ENCODE measurements at places on chromosomes 6 and 20.

- no peak for DNase-seq
Measured at GRCh38 chr20:24665741-24666191, 196.3 kb downstream of the SYNDIG1 start.

DNA sequence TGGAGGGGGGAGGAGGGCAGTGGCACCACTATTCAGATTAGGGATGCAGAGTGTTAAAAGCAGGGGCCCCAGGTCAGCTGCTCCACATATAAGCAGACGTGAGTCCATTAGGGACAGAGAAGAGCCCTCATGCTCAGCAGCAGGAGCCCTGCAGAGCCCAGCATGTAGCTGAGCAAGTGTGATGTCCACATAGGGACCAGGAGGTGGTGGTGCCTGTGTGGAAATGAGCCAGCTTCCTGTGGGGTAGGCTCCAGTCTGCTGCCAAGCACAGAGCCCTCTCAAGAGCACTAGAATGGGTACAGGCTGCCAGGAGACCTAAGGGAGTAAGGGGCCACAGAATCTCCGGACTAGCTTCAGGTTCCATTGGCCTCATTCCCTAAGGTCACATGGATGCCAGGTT lies 57.9 kb upstream of the MLN start:
- no peak for DNase-seq

DNA sequence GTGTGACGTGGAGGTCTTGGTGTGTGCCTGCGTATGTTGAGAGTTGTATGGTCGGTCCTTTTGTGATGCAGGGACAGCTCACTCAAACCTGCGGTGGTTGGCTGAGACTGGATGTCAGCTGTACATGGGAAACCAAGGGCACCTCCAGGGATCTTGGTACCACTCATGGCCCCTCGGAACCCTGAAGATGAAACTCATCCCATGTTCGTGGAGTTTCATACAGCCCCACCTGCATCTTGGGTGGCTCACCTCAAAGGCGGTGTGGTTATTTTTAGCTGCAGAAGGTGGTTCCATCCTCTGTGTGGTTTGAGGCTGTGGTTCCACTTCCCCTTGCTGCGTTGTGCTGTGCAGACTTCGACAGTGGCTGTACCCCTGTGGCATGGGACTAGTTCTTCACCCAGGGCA lies 52.6 kb upstream of the SLC22A1 start:
- no peak for DNase-seq

DNA sequence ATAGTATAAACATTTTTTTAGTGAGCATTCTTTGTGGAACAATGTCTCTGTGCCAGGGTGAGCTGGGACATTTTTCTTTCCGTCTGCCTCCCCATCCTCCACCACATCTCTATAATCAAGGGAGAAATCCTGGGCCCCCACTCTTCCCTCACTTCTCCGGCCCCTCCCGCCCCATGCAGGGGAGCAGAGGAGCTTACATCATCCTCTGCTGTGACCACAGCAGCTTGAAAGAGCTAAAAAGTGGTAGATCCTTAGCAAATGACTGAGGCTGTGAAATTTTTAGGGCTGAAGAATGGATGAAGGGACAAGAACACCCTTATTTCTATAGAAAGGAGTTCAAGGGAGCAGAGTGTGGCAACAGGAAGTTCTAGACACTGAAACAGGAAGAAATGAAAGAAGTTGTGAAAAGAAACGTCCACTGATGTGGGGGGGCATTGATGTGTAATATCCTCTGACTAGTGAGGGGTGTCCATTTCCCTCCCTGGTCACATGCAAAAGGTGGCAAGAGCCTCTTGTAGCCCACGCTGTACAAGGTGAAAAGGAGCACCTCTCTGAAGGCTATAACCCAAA lies 380.3 kb upstream of the JARID2 start:
- no peak for DNase-seq

DNA sequence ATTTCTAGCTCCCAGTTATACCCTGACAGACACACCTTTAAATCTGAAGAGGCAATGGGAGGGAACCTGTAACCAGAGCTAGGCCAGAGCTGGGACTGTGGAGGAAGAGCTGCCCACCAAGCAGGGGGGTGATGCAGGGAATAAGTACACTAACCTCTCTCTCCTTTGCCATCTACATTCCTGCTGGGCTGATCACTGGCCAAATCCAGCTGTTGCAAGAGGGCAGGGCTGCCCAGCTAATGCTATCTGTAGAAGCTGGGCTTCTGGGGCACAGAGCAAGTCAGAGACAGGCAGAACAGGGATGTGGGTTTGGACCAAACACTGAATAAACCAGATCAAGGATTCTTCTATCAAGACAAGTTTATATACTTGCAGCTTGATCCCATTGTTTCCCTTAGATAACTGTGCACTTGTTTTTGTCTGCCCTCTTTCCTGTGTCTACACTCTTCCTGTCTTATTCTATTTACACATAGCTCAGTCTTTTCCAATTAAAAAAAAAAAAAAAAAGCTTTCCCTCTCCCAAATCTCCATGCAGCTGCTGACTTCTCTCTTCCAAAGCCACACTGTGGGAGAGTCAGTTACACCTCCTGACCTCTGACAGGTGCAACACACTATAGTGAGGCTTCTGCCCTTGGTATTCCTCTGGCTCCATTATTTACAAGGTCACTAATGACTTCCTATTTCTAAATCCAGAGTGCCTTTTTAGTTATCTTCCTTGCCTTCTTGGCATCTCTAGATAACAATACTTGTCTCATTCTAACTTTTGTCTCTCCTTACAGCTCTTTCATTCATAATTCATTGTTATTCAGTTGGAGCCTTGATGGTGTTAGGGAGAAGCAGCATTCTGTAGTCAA lies 43.7 kb downstream of the TRIM38 start:
- no peak for DNase-seq

GRCh38 chr6:21381331-21381963 lies 212.1 kb upstream of the SOX4 start:
- DNase-seq: no peak

- no peak for DNase-seq
Measured at GRCh38 chr6:52115891-52116604, 28.6 kb upstream of the PKHD1 start.

GRCh38 chr20:25047766-25048165 lies 10.2 kb downstream of the ACSS1 start:
- DNase-seq: no peak

DNA sequence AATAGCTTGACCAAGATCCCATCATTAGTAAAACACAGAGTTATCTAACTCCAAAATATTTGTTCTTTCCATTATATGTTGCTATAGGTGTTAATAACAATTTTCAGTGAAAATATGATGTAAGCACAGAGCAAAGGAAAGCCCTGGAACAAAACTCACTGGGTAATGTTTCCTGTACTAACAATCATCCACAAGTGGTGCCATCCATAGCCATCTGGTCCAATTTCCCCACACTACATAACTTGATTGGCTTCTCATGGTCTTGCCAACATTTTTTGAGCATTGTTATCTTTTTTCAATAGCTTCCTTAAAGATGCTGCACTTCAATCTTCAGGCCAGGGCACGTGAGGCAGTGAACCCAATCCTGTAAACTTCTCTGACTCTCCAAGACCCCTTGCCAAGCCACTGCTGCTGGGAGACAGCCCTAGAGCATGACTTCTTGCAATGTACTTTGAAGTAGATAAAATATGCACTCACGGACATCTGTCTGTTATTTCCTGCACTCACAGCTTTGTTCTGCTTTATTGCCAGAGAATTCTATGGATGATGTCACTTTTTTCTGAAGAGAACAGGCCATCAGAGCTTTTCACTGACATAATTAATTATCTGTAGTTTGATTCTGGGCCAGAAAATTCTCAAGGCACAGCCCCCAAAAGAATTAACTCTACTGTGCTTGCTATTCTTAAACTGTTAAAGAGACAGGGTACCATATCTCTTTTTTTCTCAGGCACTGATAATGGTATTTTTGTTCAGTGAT lies 97.5 kb upstream of the TMEM30A start:
- DNase-seq: no peak

DNA sequence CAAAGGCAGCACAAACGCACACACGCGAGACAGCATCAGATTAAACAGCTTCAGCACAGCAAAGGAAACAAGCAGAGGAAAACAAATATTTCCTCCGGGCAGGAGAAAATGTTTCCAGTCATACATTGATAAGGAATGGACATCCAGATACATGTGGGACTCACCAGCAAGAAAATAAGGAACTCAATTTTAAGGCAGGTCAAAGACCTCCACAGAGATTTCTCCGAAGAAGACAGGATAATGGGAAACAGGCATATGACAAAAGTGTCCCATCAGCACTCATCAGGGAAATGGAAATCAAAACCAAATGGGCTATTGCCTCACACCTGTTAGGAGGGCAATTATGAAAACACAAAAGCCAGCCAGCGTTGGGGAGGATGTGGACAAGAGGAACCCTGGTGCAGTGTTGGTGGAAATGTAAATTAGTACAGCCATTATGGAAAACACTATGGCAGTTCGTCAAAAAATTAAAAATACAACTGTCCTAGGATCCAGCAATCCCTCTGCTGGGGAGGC lies 9.7 kb upstream of the SLCO4A1 start:
- no peak for DNase-seq

GRCh38 chr6:3319610-3320200 lies 61.0 kb downstream of the PSMG4 start:
- no peak for DNase-seq

DNA sequence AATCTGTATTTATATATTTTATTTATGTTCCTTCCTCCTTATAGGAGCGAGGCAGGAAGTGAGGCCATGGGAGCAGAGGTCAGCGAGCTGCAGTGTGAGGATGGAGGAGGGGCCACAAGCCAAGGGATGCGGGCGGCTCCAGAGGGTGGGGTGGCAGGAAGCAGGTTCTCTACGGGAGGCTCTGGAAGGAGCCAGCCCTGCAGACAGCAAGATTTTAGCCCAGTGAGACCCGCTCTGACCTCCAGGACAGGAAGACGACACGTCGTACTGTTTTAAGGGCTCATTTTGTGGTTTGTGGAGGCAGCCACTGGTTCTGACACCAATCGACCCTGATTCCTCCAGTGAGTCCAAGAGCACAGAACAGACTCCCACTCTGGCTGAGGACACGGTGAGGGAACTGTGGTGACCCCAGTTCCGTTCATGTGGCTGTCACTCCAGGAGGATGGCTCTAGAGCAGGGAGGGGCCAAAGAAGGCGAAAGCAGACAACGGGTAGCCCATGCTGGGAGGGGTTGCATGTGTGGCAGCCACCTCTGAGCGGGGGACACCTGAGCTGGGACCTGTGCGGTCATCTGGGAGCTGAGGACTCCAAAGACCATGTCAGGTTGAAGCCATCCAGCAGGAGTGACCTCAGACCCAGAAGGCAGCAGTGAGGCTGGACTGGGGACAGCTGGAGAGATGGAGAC lies 100.1 kb upstream of the BHLHE23 start:
- no peak for DNase-seq

DNA sequence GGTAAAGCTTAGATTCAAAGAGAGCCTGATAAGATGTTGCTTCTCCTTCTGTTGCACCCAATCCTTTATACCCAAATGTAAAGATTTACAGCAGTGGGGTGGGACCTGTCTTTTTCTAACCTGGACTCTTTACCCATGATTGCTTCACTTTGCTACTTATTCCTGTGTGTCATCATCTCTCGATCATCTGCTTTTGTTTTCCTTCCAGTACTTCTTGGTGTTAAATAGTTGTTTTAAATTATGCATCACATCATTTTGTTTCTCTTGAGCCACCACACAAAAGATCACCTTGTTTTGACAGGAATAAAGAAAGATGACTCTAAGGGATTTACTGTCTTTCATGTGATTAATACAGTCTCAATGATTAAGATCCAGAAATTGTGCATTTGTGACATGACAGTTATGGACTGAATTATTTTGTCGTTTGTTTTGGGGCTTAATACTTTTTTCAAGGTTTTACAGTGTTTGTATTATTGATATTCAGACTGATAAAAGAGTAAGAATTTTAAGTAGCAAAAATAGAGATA lies 123.1 kb downstream of the CDKAL1 start:
- no peak for DNase-seq

GRCh38 chr20:35502352-35502751 lies 27.1 kb downstream of the C20orf173 start:
- DNase-seq: no peak

GRCh38 chr6:26003102-26003694 lies 40.6 kb downstream of the TRIM38 start:
- peak; percentile 34 for DNase-seq

GRCh38 chr20:41428285-41428684 lies 61.7 kb upstream of the EMILIN3 start:
- no peak for DNase-seq

DNA sequence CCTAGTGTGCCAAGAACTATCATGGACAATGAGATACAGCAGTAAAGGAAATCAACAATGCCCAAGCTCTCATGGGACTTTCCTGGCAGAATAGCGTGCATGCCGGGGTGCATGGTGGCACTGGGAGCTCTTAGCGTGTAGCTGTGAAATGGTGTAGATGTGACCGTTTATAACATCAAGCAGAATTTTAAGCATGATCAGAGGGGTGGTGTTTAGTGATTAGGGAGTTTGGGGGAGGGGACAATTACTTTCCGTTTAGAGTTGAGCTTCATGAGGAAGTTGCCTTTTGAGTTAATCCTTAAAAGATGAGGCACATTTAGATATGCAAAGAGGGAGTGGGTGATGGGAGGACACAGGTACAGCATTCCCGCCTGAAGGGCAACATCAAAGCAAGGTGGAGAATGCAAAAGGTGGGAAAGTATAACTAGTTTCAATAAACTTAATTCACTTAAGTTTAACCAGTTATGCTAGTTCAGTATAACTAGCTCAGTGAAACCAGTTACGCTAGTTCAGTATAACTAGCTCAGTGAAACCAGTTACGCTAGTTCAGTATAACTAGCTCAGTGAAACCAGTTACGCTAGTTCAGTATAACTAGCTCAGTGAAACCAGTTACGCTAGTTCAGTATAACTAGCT lies 661.6 kb downstream of the QKI start:
- no peak for DNase-seq

GRCh38 chr20:23043376-23043775 lies 6.1 kb downstream of the THBD start:
- DNase-seq: no peak

- DNase-seq: no peak
Measured at GRCh38 chr20:41017448-41018042, 11.1 kb upstream of the TOP1 start.

GRCh38 chr20:23122796-23123655 lies 36.9 kb upstream of the CD93 start:
- DNase-seq: no peak

- DNase-seq: no peak
Measured at GRCh38 chr6:135087803-135088202, 33.2 kb upstream of the HBS1L start.

- no peak for DNase-seq
Measured at GRCh38 chr6:77403424-77403823, 59.9 kb downstream of the HTR1B start.

DNA sequence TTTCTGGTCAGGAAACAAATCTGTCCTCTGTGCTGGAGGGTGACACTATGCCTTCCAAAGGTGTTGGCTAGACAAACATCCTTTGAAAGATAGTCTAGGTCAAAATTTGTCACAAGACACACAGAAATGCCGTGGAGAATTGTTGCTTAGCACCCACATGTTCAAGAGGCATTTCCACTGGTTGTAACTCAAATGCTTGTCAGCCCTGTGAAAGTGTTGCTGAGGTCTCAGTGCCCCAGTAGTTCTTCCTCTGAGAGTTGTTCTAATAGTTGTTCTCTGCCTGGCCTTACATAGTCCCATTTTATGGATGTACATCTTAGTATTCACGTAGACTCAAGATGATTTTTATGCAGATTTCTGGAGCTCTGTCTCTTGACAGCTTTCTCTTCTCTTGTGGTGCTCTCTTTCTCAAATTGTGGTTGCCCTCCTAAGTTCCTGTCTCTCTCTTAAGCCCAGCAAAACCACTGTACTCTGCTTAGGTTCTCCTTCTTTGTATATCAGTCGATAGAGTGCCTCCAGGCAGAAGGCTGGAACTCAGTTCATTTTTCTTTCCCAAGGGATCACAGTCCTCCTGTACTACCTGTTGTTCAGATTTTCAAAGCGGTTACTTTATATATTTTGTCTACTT lies 39.5 kb upstream of the REV3L start:
- DNase-seq: no peak
